Body of pancreas (tissue), 4 donors: ENCODE measurements at places on chromosomes 7 and 10.

- DNase-seq, result no peak
These were observed 331.5 kb upstream of the NPVF start for GRCh38 chr7:25559581-25560367.

- DNase-seq, result no peak
These were observed 155.8 kb downstream of the SKIDA1 start for GRCh38 chr10:21369697-21370096.

- DNase-seq, result no peak
These were observed 14.1 kb downstream of the RNF32 start for GRCh38 chr7:156654511-156655234.

- DNase-seq, result peak; percentile 13
These were observed 4.8 kb upstream of the KCNIP2 start for GRCh38 chr10:101848408-101848807.

GRCh38 chr7:135774284-135774683, 25.7 kb upstream of the FAM180A start:
- peak; percentile 37 for DNase-seq

DNA sequence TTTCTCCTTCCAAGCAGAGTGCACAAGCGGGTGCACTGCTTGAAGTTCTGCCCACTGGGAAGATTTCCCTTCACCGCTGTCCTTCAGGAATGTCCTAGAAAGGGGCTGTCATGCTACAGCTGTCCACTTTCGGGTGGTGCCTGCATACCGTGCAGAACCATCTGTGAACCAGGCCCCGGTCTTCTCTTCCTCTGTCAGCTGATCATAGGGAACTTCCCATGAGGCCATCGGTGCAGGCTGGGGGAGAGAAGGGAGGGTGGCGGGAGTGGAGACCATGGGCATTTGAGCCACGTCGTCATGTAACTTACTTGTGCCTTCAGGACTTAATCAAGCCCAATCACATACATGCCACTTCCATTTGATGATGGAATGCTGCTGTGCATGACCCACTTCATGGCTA, 111.6 kb downstream of the NKX6-2 start:
- no peak for DNase-seq

DNA sequence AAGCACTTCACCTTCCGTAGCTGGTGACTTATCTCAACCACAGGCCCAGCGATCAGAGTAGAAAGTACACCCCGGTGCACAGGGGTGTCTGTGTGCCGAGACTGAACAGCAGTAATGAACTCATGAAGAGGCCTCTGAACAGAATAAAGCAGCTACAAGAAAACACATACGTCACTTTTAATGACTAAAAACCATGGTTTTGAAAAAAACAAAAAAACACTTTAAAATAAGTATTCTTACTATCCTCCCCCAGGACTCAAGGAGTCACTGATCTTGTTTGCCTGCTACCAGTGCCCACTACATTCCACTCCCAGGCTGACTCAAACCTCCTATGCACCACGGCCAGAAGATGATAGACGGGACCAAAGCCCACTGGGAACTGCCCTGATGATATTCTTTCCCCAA, 53.8 kb downstream of the NCAPG2 start:
- no peak for DNase-seq

DNA sequence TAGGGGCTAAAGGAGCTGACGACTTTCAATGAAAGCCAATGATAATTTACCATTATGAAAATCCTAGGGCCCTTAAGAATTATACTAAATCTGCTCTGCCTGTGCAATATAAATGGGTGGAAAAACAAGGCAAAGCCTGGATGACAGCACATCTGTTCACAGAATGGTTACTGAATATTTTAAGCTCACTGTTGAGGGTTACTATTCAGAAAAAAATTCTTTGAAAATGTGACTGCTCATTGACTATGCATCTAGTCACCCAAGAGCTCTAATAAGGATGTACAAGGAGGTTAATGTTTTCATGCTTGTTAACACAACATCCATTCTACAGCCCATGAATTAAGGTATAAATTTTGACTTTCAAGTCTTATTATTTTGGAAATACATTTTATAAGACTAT, 8.9 kb downstream of the DKK1 start:
- DNase-seq, result no peak

- DNase-seq, result no peak
These were observed 110.8 kb downstream of the ARHGAP22 start for GRCh38 chr10:48494073-48494472.

GRCh38 chr10:73407495-73407894, 6.4 kb downstream of the ANXA7 start:
- no peak for DNase-seq

DNA sequence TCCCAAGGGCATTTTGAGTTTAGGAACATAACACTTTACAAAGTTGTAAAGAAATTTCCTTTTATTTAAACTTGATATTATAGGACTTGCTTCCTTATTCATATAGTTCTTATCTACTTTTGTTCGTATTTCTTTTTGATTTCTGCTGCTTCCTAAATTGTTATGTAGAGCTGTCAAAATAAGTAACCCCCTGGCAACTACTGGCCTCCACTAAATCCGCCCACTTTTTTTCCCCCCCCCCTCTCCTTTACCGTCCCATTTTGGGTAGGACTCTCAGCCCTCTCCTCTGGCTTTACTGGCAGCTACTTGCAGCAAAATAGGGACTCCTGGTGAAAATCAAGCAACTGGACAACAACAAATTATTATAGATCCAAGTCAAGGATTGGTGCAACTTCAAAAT, 1.1 kb downstream of the SP4 start:
- DNase-seq, result no peak

DNA sequence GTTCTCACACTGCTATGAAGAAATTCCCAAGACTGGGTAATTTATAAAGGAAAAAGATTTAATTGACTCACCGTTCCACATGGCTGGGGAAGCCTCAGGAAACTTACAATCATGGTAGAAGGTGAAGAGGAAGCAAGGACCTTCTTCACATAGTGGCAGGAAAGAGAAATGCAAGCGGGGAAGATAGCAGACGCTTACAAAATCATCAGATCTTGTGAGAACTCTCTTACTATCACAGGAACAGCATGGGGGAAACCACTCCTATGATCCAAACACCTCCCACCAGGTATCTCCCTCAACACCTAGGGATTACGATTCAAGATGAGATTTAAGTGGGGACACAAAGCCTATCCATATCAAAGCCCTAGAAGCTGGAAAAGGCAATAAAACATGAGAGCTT, 130.8 kb downstream of the MDFIC start:
- no peak for DNase-seq

GRCh38 chr10:24694086-24694485, 29.6 kb downstream of the ARHGAP21 start:
- no peak for DNase-seq

DNA sequence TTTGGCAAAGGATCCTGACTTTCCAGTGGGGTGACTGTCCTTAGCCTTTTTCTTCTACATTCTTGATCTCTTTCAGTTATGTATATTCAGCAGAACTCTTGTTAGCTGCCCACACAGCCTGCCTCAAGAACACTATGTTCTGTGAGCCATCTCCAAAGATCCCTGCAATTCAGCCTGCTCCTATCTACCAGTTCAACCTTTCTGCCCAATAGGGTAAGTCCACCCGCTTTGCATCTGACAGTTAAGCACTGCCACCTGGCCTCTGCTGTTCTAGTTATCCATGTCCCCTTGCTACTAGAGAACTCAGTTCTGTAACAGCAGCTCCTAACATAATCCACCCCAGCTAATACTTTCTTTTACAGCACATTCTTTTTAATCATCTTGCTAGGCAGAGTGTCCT, 13.5 kb downstream of the OR9A2 start:
- no peak for DNase-seq

DNA sequence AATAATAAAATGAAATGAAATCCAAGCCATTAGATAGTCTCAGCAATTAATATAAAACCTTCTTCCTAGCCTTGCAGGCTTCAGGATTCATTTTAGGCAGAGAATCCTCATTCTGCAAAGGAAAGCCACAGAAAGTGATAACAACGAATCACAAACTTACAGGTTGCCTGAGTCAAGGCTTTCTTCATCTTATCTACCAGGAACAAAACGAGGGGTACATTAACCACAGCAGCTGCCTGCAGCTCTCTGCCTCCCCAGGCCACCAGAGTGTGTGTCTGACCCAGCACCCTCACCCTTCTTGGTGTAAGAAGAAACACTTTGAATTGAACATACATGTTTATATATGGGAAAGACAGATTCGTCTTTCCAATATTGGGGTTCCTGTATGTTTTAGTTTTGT, 12.5 kb upstream of the TNS3 start:
- no peak for DNase-seq

- no peak for DNase-seq
These were observed 147.2 kb upstream of the FAM171A1 start for GRCh38 chr10:15518250-15518649.

DNA sequence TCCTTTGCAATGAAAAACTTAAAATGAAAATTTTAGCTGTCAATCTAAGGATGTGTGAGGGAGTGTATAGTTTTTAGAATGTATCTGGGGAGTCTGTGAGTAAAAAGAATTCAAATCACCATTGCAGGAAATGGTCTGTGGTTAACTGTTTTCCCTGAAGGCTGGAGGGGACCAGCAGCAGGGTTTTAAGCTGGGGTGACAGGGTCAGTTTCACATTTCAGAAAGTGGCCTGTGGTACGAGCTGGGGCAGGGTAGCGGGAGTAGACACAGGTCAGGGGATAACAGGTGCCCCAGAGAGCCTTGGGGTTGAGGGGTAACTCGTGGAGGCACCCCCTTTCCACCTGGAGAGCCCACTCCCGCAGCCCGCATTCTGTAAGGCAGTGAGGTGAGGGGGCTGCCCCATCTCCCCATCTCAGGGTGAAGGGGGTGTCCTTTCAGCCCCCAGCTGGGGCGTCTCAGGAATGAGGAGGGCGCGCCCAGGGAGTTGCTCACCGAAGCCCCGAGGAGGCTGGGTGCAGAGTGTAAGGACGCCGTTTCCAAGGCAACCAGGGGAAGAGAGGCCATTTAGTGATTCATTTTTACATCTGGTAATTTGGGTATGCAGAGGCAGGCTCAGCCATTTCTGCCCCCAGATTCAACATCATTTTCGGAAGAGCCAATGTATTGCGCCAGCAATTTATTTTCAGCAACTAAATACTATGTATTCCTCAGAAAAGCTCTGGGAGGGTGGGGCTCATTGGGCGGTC, 168.9 kb downstream of the SLIT1 start:
- DNase-seq, result no peak

- DNase-seq, result no peak
These were observed 631.4 kb upstream of the POT1 start for GRCh38 chr7:125561006-125561405.

DNA sequence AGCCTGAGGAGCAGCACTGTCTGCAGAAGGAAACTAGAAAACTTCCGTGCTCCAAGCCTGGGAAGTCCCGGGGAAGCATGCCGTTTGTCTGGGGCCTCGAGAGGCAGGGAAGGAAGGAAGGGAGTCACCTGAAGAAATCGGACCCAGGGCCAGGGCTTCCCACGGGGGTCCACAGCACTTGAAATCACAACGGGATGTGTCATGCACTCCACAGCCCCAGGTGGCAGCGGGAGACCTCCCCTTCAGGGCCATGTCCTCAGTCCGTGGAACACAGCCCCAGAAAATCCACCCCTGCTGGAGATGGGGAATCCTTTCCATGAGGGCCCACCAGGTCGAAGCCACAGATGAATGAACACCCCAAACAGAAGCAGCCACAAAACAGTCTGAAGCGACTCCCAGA, 239.5 kb downstream of the MGMT start:
- no peak for DNase-seq

DNA sequence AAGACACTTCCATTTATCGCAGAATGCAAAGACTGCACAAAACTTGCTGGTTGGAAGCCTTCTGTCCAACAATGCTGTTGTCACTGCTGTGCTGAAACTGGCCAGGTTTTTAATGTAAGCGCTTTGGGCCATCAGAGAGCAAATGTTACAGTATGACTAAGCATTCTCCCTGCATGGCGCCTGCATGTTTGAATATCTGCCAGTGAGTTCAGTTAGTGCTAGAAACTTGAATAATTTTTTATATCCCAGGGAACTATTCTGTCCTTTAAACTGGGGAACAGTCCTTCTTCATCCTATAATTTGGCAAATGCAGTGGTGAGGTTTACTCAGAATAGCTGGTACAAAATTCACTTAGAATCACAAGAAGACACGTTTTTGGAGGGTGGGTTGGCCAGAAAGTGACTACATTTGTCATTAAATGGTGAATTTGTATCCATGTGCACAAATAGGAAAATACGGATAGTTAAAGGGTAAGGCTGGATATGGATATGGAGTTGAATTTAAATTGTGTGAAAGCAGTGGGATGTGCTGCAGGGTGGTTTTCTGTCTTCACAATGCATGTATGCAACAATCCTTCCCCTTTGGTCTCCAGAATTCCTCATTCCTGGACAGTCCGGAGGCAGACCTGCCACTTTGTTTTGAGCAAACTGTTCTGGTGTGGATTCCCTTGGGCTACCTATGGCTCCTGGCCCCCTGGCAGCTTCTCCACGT, 1.7 kb downstream of the ABCC2 start:
- DNase-seq, result peak; percentile 26

GRCh38 chr7:17598846-17599245, 300.4 kb downstream of the AHR start:
- no peak for DNase-seq

DNA sequence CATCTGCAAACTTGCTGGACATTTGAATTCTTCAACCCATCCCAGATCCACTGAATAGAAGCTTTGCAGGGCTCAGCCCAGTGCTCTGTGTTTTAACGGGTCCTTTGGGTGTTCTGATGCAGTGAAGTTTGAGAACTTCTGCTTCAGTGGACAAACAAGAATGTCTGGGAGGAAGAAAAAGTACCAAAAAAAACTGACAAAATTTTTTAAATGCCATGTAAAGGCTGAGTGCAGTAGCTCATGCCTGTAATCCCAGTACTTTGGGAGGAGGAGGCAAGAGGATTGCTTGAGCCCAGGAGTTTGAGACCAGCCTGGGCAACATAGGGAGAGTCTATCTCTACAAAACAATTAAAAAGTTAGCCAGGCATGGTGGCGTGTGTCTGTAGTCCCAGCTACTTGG, 51.8 kb upstream of the FRMD4A start:
- no peak for DNase-seq

- no peak for DNase-seq
These were observed 57.5 kb upstream of the ZNF32 start for GRCh38 chr10:43706166-43706565.

- DNase-seq, result no peak
These were observed 447.9 kb upstream of the PFKP start for GRCh38 chr10:2619472-2619871.

- no peak for DNase-seq
These were observed 539.5 kb downstream of the SUGCT start for GRCh38 chr7:40674316-40674715.

- no peak for DNase-seq
These were observed 495.8 kb downstream of the MDFIC start for GRCh38 chr7:115417662-115418061.

DNA sequence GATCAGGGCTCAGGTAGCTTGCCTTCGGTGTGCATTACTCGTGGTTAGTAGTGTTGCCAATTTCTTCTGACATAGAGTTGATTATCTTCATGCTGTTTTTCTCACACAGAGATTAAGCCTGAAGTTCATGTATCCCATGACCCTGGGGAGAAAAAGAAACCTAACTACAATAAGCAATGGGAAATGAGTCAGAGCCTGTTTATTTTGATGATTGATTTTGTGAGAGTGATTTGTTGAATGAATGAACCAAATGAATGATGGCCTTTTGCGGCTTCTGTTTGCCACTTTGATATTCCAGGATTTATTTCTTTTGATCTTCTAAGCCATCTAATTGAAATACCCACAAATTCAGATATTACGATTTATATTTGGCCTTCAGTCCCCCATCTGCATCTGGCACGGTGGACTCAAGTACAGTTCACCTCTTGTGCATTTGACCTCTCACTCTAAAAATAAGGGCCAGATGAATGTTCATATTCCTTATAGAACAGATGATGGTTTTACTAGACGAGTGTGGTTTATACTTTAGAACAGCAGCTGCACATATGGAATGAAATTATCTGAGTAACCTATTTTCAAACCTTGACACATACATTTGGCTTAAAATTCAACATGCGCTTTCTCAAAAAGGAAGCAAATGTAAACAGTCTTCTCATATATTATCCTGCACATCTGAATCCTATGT, 110.7 kb downstream of the PLCE1 start:
- DNase-seq, result no peak
